ENCODE measurements at places on chromosomes 1 and 21.

DNA sequence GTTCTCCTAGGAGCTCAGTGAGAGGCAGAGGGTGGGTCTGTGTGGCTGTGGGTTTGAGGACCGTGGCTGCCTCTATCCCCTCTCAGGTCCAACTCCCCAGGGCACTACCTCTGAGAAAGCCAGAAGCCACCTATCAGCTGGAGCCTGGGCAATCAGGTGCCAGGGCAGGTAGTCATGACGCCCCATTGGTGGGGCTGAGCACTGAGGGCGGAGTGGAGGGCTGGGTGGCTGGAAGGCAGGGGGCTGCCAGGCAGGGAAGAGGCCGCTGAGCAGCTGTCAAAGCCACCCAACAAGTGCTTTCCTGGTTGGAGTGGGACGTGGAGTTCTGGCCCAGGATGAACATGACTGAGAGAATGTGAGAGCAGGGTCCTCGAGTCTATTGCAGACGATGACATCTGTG lies 164.9 kb upstream of the AJAP1 start:
- H3K4me1 ChIP-seq, result peaks cover 3% of the 10 kb centered on the region
- no peaks in the 10 kb centered on the region for H3K36me3 ChIP-seq
- DNase-seq, result no peak
- no peak overlapping the region for H3K27ac ChIP-seq
- H3K4me3 ChIP-seq, result no peak overlapping the region

DNA sequence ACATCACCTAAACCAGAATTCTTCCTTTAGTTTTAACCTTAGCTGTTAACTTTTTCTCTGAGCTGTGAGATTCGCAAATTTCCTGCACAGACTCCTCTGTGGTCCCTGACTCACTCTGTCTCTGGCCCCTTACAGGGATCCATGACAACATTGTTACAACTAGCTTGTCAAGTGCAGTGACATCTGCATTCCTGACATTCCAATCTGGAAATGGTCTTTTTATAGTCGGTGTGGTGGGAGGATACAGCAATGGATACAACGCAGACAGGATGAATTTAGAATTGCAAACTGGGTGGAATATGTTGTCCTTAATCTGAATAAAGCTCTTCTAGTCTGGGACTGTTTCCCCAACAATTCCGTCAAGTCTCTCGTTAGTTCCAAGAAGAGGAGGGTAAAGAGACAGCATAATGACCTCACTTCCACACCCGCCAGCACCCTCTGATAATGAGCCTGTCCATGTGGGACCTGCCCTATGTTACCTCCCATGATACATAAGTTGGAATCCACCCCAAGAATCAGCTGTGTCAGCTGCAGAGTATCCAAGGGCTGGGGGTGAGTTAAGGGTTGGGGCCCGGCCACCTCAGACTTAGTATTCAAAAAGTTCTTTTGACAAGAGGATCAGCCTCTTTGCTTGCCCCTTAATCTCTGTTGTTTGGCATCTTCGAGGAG lies 49.4 kb downstream of the ILDR2 start:
- H3K27me3 ChIP-seq, result peaks cover 17% of the 10 kb centered on the region
- H3K4me1 ChIP-seq, result no peaks in the 10 kb centered on the region
- H3K27ac ChIP-seq, result no peak overlapping the region

DNA sequence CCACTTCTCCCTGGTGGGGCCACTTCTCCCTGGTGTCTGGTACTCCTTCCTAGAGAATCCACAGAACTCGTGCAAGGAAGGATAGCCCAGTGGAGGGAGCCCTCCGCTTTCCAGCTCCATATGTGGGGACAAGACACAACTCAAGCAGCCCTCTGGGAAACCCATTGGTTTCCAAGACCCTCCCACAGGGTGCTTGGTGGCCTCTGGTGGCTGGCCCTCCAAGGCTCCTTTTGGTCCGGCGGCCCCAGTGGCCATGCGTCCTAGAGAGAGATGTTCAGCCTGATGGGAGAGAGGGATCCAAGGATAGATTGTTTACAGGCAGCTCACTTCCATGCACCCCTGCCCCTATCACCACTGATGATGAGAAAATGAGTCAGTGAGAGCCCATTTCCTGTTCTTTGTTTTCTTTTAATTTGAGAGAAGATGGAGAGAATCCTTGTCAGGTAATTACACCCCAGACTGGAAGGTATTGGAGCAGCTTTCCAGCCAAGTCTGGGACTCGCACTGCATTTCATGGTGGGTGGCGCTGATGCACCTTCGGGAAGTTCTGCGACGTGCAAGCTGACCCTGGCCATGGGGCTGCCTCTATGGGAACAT lies 486.2 kb upstream of the VAMP3 start:
- no peak overlapping the region for H3K4me3 ChIP-seq
- H3K36me3 ChIP-seq, result no peaks in the 10 kb centered on the region
- DNase-seq, result no peak
- no peaks in the 10 kb centered on the region for H3K4me1 ChIP-seq
- peaks cover 9% of the 10 kb centered on the region for H3K27me3 ChIP-seq
- H3K27ac ChIP-seq, result no peak overlapping the region

DNA sequence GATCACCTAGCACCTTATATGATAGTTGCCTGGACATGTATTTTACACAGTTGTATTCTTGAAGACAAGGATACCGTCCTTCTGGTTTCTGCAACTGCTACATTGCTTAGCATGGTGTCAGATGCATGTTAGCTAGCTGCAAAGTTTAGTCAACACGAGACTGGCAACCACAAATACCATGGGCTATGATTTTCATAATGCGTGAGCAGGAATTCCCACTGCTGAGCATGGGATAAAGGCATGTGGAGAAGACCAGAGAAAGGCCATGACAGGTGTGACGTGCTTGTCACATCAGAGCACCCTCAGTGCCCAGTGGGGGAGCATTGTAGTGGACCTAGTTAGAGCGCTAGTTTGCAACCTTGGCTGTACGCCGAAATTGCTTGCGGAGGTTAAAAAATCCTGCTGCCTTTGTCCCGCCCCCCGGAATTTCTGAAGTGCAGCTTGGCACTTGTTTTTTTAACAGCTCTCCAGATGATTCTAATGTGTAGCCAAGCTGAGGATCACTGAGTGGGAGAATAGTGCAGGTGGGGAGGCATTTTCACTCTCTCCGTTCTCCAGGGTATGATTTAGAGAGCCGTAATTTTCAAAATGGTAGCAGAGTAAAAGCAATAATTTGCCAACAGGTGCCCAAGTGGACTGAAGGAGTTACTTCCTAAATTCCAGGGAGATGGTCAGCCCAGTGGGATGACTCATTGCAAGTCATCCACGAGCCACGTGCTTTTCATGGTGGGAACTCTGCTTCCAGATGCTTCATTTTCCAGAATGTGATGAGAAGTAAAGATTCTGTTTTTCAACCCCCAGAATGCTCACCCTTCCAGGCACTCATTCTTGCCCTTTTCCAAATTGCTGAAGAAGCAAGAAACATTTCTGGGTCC lies 81.0 kb downstream of the CNIH3 start:
- no peak overlapping the region for H3K4me3 ChIP-seq
- DNase-seq, result no peak
- no peaks in the 10 kb centered on the region for H3K4me1 ChIP-seq
- no peaks in the 10 kb centered on the region for H3K36me3 ChIP-seq
- no peaks in the 10 kb centered on the region for H3K27me3 ChIP-seq

- H3K27ac ChIP-seq, result no peak overlapping the region
- DNase-seq, result no peak
- peaks cover 7% of the 10 kb centered on the region for H3K4me1 ChIP-seq
- no peak overlapping the region for H3K4me3 ChIP-seq
Observed at GRCh38 chr1:86445919-86446318, 21.9 kb downstream of the CLCA2 start.

- peak overlapping the region; percentile 82 for H3K27ac ChIP-seq
- H3K4me1 ChIP-seq, result peaks cover 30% of the 10 kb centered on the region
- peaks cover 32% of the 10 kb centered on the region for H3K36me3 ChIP-seq
- no peaks in the 10 kb centered on the region for H3K27me3 ChIP-seq
- DNase-seq, result no peak
Observed at GRCh38 chr1:43705982-43706597, 1.2 kb upstream of the ST3GAL3 start.
